ENCODE measurements at places on chromosomes 1 and 21. TPM values are rescaled to one million over a fixed set of nuclear protein-coding genes. Genes with fewer than 3 reads are reported as not detected.

DNA sequence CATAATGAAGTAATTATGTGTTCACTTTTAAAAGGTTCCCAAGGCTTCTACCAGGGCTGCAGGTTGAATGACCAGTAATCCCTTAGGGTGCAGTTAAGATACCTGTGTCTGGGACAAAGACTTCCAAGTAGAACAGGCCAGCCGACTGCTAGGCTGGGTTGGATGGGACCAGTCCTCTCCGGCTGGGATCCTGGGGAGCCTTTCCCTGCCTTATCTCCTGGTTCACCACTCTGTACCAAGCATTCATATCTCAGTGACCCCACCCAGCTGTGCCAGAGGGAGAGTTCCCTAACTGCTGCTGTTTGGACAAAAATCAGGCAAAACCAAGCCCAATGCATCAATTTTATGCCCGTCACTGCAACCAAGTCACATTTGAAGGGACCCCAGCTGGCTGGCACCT, 116.2 kb upstream of the ATP1A1 start:
- no peak for DNase-seq

DNA sequence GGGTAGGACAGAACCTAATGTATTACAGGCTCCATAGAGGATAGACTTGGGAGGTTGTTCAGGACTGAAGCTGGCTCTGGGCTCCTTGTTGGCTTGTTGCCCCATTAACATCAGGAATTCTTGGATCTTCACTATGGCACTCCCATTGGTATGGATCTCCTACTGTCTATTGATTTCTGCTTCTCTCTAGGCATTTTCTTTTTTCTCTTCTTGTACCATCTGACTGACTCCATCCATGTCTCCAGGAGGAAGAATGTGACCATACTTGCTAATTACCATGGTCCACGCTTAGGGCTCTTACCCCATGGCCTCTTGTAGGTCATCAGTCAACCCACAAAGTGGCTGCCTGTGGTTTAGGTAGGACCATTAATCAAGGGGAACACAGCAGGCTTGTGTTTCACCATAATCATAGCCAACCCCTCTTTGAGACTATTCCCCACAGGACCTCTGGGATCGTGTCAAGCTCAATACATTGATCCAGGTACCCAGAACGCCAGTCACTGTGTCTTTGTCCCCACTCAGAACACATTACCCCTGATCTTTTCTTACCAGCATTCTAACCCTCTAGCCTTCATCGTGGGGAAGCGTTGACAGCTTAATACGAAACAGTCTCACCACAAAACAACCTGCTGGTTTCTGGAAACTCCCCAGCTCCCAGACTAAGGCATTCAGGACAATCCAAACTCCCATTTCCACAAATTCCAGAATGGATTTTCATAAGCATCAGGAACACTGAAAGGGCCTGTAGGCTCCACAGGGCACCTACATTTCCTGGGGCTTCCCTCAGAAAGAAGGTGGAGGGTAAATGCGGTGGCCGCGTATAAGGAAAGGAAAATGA, 97.1 kb downstream of the ETS2 start:
- DNase-seq = no peak

- DNase-seq = no peak
Observed at GRCh38 chr1:12014141-12014991, 4.9 kb upstream of the MIIP start.

Gene LIN28A
- not detected for total RNA-seq

Gene MYBPH
- not detected for total RNA-seq

Gene LCE2A
- not detected for total RNA-seq

DNA sequence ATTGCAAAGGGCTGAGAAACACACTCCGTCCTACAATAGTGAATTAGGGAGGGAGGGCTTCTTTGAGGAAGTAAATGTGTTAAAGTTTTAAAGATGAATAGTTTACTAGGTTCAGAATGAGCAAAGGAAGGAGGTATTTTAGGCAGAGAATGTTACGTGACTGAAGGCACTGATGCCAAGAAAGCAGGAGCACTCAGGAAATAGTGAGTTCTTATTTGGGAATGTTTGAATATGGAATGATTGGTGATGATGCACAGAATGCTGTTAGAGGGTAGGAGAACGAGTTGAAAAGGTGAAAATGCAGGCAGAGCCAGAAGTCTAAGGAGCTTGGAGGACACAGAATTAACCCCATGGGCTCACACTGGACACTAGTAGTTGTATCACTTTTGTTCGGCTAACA, 108.0 kb downstream of the NRIP1 start:
- no peak for DNase-seq

DNA sequence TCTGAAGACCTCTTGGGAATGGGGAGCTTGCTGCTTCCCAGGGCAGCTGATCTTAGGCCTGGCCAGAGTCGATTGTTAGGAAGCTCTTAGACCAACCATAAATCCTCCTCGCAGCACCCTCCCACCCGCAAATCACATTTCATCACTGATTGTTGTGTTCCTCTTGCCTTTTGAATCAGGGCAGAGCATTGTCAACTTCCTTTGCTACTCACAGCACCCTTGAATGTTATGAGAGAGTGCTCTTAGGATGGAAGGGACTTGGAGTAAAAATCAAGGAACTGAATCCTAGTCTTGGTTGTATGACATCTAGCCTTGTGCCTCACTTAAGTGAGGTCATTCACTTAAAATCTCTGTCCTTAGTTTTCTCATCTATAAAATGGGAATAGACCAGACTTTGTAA, 3.0 kb downstream of the VASH2 start:
- DNase-seq = no peak

Gene RIPPLY3
- not detected for total RNA-seq
